Activated T-helper 2 cell treated with anti-CD3 and anti-CD28 coated beads, Interferon-gamma antibody, Interleukin-2, Interleukin-4, amounts not matched to agents 10 μg/mL and 5 μg/mL and 100 μg/mL, durations not matched to agents 14 hours and 24 hours and 36 hours (primary cell): ENCODE measurements at places on chromosomes 1 and 21.

DNA sequence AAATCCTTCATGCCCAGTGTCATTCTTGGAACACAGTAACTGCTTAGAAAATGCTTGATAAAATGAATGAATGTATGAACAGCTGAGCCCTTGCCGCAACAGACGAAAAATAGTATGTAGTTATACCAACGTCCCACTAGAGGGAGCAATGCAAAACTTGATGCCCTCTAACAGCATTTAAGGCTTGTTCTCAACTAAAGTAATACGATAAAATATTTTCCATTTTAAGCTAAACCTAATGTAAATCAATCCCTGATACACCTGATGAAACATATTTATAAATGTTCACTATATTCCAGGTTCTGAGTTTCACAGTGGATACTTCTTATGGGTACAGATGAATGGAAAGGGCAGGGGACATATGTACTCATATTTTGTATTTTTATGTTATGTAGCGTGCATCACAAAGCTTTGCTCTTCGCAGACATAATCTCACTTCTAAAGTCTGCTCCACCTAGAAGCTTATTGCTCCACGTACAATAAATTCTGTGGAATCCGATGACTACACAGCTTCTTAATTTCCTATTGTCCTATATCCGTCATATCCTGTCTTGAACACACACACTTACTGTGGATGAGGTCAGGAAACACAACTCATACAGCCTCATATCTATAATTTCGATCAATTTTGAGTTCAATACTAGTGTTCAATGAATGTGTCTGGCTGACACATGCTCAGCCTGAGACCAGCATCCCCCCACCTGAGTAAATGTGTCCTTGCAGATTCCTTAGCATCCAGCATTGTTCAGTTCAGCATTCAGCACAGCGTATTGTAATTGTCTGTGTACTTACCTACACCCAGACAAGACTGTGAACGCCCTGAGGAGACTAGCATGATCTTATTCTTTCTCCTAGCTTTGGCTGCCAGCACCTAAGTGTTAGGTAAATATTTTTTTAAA lies 4.4 kb upstream of the UTP25 start:
- DNase-seq: no peak

DNA sequence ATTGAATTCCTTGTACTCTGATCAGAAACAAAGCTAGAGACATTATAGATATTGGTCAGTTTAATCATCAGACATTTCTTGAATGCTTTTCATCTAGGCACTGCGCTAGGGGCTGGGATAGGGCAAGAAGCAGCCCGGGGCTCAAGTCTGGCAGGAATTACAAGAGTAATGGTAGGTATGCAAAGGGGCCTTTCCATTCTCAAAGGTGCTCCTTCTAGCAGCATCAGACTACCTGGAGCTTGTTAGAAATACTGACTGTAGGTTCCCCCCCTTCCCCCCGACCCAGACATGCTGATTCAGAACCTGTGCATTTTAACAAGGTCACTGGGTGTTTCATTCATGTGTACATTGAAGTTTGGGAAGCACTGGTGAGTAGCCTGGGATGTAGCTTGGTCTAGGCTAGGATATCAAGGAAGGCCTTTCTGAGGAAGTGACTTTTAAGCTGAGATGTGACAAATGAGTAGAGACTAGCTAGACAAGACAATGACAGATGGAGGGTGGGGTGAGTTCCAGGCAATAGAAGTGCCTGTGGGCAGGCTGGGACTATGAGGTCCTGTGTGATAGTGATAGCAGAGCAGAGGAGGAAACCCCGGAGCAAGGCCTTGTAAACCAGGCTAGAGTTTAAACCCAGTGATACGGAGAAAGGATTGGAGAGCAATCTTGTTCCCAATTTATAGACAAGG lies 26.3 kb downstream of the NFASC start:
- DNase-seq: no peak

DNA sequence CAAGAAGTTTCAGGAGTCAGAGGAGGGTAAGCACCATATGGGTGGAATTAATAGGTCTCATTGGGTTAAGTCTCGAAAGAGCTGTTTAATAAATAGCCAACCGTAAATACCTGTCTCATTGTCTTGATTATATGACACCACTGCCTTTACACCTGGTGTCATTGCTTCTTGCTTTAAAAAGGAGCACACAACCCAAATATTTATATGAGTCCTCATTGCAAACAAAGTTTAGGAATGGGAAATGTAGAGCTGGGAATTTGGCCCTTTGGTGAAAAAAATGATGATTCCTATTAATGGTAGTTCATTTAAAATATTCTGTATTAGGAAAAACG lies 2.1 kb downstream of the BACH1 start:
- no peak for DNase-seq

DNA sequence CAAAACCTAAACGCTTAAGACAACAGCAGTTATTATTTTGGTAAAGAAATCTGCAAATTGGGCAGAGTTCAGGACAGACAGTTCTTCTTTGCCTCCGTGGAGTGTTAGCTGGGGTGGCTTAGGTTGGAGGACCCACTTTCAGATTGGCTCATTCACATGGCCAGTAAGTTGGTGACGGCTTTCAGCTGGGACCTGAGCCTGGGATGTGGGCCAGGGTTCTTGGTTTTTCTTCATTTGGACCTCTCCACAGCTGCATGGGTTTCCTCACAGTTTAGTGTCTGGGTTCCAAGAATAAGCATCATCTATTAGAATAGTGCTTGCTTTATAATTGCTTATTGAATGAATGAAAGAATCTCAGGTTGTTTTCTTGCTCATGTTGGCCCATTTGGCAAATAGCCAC lies 72.2 kb downstream of the ATF6 start:
- DNase-seq: no peak

DNA sequence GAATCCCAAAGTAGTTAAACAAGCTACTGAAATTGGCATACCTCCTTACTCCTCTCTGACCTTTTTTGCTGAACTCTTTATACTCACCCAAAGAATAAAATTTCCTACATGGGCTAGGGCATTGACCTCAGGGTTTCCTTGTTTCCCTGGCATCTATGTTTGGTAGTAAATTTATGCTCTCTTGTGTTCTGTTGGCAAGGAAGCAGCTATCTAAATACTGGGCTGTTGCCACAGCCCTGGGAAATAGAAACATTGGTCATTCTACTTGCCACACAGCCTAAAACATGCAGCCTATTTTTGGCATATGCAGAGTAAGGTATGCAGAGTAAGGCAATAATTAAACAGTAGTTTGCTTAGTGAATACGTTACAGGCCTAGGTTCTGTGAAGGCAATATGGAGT lies 351.4 kb downstream of the HLX start:
- DNase-seq: no peak

DNA sequence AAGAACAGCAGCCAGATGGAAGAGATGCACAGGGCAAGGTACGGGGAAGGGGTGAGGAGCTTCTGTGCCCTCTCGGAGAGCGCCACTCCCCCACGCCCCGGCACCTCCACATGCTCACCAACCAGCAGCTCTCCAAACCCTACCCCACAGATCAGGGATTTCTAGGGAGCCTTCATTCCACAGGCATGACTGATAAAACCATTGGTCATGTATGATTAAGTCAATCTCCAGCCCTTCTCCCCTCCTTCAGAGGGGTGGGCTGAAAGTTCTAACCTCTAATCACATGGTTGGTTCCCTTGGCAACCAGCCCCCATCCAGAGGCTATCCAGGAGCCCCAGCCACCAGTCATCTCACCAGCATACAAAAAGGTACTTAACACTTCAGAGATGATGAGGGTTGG lies 144.7 kb downstream of the TGFBR3 start:
- no peak for DNase-seq

GRCh38 chr21:41768437-41769042 lies 1.7 kb upstream of the RIPK4 start:
- DNase-seq: no peak

- DNase-seq: no peak
These were observed 59.4 kb upstream of the IFI44L start for GRCh38 chr1:78560811-78561210.

GRCh38 chr1:1290238-1290731 lies 10.0 kb downstream of the SCNN1D start:
- peak; percentile 58 for DNase-seq

DNA sequence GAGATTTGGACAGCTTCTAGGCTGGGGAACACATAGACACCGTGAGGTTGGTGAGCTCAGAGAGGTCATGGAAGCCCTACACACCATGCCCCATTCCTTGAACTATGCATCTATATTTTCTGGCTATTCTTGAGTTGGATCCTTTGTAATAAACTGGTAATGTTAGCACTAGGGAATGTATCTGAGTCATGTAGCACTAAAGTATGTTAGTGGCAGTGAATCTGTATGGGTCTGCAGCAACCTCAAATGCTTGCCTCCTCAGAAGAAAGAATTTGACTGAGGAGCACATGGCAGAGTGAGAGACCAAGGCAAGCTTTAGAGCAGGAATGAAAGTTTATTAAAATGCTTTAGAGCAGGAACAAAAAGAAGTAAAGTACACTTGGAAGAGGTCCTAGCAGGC lies 43.7 kb upstream of the LRRC7 start:
- no peak for DNase-seq

- DNase-seq: no peak
These were observed 105.5 kb upstream of the SPAG17 start for GRCh38 chr1:118290571-118290970.

DNA sequence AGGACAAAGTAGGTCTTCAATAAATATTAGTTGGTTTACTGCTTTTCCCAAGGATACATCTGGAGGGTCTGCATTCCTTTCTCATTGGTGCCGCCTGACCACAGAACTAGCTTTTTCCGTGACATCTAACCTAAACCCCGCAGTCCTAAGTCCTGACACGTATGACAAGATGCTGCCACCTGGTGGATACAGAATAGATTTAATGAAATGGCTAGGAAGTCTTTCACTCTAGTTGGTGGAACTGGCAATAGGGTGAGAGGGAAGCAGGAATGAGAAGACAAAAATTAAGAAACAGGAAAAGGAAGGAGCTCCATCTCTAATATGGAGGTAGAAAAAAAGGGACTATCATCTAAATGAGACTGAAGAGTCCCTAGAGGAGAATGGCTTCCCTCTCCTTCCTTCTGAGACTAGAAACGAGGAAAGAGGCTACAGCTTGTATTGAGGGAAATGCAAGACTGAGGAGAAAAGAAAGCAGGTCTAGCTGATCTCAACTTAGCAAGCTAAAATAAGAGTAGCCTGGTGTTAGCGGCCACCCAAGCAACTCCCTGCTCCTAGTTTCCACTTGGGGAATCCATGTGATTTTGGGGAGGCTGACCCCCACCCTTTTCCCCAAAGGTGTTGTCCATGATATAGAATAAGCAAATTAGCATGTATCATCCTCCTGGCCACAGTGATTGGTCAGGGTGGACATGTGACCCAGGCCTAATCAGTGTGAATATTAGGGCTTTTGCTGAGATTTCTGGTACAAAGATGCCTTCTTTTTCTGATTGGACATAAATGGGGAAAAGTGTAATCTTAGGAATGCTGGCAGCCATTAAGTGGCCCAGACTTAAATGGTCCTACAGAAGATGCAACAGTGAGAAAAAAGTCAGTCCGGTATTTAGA lies 5.9 kb downstream of the RFX5 start:
- DNase-seq: peak; percentile 36
